ENCODE measurements at places on chromosomes 5 and 9.

GRCh38 chr5:58565033-58565432 lies 17.8 kb upstream of the RAB3C start:
- DNase-seq, result no peak

- no peak for DNase-seq
These were observed 62.7 kb downstream of the ZSWIM6 start for GRCh38 chr5:61394793-61395192.

GRCh38 chr9:16106021-16106571 lies 553.3 kb downstream of the CCDC171 start:
- DNase-seq, result no peak

GRCh38 chr9:69324549-69325401 lies at the start of gene ENTREP1:
TSS of gene ENTREP1 (plus strand) at chr9:69325215. CDS start at chr9:69325310, 95 bp downstream.
- peak; percentile 65 for DNase-seq

DNA sequence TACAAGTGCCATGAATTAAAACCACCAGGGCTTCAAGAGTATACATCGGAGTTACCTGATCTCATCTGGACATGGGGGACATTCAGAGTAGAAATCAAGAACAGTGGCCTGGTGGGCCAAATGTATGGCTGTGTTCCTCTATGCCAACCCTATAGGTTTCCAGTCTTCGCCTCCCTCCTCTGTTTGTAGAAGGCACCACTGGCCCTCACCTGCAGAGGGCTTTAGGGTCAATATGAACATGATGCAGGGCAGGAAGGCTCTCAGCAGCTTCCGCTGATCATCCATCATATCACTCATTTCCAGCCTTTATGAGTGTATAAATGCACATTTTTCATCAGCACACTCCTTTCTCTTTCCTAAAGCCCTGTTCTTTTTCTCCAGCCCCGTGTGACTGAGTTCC lies 555.5 kb upstream of the BRINP1 start:
- no peak for DNase-seq

DNA sequence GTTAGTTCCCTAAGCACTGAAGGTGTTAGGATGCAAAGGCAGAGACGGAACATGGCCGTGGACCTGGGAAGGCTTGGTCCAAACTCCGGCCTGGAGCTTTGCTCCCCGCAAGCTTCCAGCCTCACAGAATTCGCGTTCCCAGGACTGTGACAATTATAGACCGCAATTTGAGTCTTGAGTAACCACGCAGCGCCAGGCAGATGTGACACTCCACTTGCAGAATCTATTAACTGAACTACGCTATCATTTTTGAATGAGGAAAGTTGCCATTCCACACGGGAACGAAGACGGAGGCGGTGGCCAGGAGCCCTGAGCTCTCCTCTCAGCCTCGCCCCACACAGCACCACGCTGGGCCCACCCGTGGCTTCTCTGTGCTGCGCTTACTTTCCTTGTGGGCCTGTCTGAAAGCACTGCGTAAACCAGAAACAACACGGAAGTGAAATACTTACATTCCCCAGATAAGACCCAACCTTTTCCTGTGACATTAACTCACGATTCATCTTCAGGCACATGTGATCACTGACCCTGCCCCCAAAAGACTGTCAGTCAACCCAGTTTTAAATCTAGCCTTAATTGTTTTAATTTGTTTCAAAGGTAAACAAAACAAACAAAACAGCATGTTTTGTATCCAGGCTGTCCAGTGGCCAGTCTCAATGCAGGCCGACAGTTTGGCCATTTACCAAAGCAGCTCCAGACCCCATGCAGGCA lies 16.1 kb upstream of the COL5A1 start:
- DNase-seq, result no peak

GRCh38 chr9:111851553-111851952 lies 45.1 kb upstream of the UGCG start:
- no peak for DNase-seq

DNA sequence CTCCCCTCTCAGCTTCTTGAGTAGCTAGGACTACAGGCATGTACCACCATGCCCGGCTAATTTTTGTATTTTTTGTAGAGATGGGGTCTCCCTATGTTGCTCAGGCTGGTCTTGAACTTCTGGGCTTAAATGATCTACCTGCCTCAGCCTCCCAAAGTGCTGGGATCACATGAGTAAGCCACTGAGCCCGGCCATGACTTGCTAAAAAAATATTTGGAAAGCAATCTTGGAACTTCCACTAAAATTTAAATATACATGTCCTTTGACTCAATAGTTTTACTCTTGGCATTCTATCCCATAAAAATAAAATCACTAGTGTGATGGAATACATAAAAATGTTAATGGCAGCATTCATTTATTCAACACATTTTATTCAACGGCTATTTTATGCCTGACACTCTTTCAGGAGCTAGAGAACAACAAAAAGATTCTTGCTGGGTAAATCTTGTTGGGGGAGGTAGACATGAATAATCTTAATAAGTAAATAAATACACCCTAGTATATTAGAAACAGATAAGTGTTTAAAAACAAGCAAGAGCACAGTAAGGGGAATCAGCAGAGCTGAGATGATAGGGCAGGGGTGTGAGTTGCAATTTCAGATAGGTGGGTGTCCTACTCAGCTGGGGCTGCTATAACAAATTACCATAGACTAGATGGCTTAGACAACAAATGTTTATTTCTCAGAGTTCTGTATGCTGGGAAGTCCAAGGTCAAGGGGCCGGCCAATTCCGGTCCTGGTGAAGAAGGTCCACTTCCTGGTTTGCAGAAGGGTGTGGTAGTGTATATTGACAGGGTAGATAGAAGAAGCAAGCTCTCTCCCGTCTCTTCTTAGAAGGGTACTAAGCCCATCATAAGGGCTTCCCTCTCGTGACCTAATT lies 50.7 kb downstream of the KCNV2 start:
- no peak for DNase-seq

DNA sequence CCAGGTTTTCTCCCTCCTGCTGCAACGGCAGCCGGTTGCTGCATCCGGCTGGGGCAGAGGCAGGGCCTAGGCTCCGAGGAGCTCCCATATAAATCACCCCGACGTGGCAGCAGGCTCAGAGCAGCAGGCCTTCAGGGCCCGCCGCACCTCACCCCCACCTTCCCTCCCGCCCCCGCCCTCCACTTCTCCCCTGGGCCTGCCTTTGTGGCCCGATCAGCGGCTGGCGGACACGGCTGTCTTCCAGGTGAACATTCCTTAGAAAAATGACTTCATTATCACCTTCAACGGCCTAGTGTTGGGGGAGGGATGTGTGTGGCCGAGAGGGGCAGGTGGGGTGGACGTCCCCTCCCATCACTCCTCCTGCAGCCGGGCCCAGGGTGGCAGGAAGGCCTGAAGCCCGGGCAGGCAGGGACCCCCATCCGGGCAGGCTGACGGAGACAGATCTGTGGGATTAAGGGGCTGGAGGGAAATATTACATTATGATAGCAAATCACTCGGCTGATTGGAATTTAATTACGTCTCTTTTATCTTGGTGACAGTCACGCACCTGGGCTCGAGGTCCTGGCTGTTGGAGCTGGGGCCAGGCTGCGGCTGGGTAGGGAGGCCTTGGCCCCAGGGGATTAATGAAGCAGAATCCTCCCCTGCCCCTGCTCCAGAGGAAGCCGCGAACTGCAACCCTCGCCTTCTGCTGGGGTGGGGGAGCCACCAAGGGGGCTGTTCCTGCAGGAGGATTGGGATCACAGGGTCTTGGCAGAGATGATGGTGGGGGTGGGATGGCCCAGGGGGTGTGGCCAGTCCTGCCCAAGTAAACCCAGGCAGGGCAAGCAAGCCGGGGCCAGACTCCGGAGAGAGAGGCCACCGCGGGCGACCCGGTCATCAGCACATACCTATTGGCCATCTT lies 38.4 kb upstream of the RXRA start:
- no peak for DNase-seq

DNA sequence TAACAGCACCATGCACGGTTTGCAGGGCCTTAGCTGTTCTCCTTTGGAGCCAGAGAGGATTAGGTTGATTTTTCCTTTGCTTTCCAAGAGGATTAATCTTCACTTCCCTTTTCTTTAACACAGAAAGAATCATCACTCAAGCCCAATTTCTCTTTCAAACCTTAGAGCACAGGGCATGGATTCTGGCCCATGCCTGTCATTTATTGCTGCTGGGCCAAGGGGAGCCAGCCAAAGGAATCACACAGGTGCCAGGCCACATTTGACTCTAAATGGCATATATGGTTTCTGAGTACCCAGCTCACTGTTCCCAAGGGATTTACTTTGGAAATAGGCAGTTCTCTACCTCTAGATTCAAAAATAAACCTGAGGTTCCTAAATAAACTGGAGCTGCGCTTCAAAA lies 58.3 kb downstream of the FBXL7 start:
- DNase-seq, result no peak

- no peak for DNase-seq
These were observed 56.1 kb downstream of the CHD1 start for GRCh38 chr5:98872674-98873073.

DNA sequence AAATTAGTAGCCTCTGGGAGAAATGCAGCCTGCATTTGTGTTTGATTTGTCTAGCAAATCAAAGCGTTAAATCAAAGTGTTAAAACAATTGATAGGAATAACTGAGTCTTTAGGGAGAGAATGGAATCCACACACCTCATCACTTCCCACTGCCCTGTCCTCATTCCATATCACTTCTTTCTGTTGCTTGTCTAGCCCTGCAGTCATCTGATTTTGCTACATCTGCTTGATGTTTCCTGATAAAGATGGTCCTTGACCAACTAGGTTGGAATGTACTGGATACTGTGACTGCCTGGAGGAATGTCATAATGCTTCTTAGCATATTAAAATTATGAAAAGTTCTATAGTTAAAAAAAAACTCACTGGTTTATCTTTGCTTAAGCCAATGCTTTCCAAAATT lies 119.9 kb downstream of the DOCK2 start:
- no peak for DNase-seq

- DNase-seq, result no peak
These were observed 24.7 kb upstream of the TNFSF15 start for GRCh38 chr9:114830546-114830945.

DNA sequence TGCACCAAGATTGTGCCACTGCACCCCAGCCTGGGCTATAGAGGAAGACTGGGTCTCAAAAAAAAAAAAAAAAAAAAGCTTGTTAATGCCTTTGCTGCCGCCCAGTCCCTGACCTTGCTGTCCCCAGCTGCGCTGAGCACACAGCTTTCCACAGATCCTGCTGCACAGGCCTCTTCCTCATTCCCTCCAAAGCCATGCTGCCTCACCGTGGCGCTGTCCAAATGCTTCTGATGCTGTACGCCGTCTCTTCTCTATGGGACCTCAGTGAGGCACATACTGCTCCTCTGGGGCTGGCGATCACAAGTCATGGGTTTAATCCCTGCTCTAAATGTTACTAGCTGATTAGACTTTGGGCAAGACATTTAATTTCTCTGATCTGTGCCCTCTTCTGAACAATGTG lies 234.1 kb downstream of the FBXL7 start:
- DNase-seq, result no peak

DNA sequence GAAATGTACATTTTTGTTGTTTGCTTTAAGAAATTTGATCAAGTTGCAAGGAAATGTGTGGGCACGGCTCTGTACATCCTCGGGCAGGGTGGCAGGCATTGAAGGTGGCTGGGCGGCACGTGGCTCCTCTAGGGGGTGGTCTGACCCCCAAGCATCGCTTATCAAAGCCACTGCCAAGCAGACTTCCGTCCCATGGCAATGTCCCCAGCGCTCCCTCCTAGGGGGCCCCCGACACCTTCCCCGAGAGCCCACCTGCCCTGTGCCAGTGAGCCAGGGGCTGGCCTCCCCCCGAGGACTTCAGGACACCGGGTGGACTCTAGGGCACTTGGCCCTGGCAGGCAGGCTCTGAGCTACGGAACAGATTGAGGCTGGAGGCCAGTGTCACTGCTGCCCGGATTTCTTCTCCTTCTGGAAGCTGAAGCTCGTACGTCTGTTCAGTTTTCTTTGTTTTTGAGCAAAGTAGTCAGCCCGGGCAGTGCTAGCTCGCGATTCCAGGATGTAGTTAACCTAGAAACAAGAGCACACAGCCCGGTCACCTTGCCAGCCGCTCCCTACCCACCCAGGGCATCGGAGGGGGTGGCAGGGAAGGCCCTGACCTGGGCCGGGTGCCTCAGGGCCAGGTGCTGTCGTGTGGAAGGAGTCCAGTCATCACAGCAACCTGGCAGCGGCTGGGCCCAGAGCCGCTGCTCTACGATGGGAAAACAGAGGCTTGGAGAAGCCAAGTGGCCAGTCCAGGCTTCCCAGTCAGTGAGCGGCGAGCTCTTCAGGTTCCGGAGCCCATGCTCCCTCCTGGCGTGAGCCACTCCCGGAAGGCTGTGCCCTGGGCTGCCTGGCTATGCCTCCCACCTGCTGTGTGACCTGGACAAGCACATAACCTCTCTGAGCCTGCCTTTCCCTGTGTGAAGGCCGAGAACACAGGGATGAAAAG lies 177.1 kb downstream of the GAPVD1 start:
- no peak for DNase-seq

- no peak for DNase-seq
These were observed 141.9 kb upstream of the EFNA5 start for GRCh38 chr5:107812570-107813141.

- DNase-seq, result no peak
These were observed 95.8 kb upstream of the ZNF366 start for GRCh38 chr5:72602696-72603685.

DNA sequence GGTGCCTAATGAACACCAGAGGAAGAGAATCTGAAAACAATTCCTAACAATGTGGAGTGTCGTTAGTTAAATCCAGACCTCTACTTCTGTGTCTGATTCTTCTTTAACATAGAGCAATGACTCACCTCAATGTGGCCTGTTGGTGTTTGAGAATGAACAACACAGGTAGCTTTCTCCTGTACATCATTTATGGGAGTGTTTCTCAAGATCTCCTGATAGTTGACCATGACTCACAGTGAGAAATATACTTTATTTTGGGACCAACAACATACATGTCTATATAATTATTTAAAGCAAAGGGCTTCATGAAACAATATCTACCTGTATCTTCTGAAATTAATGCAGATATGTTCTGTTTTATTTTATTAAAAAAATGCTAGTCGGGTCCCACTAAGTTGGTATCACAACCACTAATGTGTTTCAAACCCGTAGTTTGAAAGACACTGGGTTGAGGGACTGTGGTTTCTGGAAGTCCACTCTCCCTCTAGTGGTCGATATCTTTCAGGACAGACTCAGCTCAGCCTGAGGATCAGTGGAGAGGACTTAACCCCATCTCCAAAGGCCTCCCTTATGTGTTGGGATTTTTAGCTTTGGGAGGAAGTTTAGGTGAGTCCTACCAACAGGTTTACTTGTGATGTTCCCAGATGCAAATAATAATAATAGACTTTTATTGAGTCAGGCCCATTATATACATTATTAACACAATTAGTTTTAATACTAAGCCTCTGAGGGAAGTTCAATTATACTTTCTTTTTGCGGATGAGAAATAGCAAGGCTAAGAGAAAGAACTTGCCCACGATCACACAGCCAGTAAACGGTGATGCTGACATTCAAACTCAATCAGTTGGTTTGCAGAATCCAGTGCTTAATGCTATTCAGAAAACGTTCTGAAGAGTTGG lies 70.0 kb upstream of the KLF9 start:
- DNase-seq, result peak; percentile 69

GRCh38 chr9:72203205-72203803 lies 54.1 kb downstream of the GDA start:
- peak; percentile 8 for DNase-seq

DNA sequence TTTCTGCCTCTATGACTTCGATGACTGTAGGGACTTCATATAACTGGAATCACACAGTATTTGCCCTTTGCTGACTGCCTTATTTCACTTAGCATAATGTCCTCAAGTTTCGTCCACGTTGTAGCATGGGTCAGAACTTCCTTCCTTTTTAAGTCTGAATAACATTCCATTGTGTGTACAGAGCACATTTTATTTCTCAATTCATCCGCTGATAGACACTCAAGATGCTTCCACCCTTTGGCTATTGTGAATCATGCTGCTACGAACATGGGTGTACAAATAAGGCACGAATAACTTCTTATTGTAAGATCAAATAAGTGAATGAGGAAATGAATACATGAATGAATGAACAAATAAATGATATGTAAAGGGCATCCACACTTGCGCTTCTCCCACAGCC lies 13.0 kb downstream of the BARX1 start:
- peak; percentile 32 for DNase-seq

Data from kidney capillary endothelial cell (primary cell).